Left ventricle myocardium superior (tissue), 1 donor: ENCODE measurements at places on chromosomes 13 and 19. TPM values are rescaled to one million over a fixed set of nuclear protein-coding genes. Genes with fewer than 3 reads are reported as not detected.

- no peak for DNase-seq
These were observed 15.5 kb upstream of the ZNF112 start for GRCh38 chr19:44371815-44372480.

GRCh38 chr13:111394211-111394922 is 73.9 kb downstream of the TEX29 start:
- DNase-seq: no peak

GRCh38 chr13:101157261-101157660 is 259.0 kb downstream of the NALCN start:
- DNase-seq: no peak

DNA sequence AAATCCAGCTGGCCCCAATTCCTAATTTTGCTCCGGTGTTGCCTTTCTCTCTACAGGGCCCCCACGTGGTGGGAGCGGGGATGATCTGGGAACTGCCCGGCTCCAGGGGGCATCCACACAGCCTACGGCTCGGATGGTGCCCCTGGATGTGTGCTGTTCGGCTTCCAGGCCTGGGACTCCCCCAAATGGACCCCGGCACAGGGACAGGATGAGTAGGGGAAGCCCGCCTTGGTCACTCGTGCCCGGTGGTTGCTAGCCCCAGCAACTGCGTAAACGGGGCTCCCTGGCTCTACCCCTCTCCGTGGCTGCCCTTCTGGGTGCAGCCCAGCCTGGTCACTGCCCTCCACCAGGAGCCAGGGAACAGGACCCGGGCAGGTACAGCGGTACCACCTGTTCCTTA is 111.5 kb downstream of the TEX26 start:
- no peak for DNase-seq

GRCh38 chr13:40402931-40403431 is 263.5 kb downstream of the FOXO1 start:
- DNase-seq: no peak

Gene DMKN
- 16.1 TPM for total RNA-seq

Gene TEX26
- not detected for total RNA-seq

Gene FXYD1
- total RNA-seq: 489 TPM

DNA sequence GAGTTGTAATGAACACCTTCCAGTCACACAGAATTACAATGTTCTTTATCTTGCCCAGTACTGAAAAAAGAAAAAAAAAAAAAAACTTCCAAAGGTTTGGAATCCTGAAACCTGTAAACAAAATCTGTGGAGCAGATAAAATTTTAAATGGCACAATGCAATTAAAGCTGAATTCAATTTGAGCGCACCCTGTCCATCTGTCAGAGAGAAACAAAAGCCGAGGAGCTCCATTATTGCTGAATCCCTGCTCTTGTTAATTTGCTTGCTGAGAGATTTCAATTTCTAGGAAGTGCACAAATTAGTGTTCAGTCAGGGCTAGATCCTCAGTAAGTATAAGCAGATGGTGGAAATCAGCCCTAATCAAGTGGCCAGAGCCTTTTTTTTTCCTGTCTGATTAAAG is 65.2 kb downstream of the DACH1 start:
- DNase-seq: no peak

DNA sequence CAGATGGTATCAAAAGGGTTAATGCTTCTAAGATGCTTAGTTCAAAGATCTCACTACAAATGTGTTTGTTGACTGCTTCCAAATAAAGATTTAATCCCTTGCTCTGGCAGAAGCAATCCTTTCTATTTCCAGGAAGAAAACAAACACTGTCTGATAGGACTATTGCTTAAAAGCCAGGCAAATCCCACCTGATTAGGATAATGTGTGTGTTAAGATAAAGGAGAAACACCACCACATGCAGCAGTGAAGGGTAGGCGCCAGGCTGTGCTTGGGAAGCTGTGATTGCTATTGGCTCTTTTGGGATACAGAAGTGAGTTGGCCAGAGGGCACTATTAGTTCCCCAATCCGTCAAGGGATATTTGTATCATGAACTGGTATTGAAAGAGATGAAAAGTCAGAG is 62.8 kb upstream of the LRCH1 start:
- DNase-seq: no peak

DNA sequence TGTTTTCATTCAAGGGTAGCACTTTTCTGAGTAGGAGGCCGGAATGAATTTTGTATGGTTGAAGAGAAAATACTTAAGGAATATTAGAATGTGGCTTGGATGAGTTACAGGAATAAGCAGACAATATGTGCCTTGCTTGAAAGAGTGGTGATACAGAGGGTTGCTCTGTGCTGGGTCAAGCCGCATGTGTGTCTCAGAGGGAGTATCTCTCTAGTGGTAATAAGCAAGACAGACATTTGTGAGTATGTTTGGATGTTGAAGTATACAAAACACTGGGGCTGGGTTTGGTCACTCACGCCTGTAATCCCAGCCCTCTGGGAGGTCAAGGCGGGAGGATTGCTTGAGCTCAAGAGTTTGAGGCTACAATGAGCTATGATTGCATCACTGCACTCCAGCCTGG is 103.9 kb downstream of the LMO7 start:
- no peak for DNase-seq

DNA sequence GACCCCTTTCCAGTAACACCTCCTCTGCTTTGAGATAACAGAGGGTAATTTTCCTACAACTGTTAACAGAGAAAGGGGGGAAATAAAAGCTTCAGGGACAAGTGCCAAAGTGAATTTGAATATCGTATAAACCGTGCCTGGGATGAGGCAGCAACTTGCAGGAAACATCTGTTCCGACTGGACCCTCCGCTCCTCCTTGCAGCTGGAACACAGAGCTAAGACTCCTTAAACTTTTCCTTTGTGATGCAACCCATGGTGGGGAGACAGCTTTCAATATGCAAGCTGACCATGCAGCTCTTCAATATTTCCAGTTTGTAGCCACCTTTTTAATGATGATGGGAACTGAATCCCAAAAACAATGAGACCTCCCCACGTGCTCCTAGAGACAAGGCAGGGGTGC is 432.6 kb downstream of the ZNF536 start:
- DNase-seq: no peak

Gene PSG3
- not detected for total RNA-seq

- peak; percentile 65 for DNase-seq
These were observed 2.7 kb downstream of the ADGRE5 start for GRCh38 chr19:14383661-14384555.

- no peak for DNase-seq
These were observed 1110.0 kb upstream of the PCDH20 start for GRCh38 chr13:62525652-62526051.

Gene OBI1
- total RNA-seq: 9.9 TPM

DNA sequence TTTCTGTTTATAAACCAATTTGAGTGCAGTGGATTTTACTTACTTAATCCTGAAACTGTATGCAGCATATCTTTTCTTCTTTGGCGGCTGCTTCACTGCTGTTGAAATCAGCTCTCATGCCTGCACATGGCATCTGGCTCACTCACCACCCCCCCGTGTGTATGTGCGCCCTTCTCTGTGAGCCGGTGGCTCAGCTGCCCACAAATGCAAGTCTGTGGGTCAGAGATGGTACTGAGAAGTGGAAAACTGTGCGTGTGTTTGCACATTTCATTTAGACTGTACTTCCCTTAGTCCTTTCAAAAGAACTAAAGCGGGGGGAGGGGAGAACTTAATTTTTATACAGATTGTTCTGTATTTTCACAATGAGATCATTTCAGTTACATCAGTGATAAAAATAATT is 307.6 kb downstream of the SHISA2 start:
- no peak for DNase-seq

- DNase-seq: no peak
These were observed 2.6 kb downstream of the KCNJ14 start for GRCh38 chr19:48458016-48458415.

DNA sequence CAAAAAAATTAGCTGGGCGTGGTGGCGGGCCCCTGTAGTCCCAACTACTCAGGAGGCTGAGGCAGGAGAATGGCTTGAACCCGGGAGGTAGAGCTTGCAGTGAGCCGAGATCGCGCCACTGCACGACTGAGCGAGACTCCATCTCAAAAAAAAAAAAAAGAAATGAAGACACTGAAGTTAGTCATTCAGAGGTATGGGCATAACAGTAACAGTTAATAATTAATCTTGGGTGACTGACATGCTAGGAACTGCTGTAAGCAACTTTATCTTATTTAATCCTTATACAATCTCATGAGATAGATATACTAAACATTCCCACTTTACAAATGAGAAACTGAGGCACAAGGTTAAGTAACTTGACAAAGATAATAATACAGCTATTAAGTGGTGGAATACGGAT is 4.9 kb downstream of the SKA3 start:
- DNase-seq: no peak

DNA sequence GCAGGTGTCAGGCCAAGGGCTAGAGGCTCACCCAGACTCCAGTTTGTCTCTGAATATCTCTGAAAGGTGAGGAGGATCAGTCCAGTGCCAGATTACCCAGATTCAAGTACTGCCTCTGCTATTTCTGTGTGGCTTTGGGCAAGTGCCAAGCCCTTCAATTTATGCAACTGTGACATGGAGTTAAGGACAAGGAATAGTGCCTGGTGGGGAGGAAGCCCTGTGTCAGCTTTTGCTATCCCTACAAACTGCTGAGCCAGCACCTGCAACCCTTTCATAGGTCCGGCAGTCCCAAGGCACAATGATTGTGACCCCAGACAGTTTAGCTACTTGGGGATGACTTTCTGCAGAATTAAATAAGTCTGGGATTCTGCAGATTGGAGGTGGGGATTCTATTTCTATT is 123.0 kb downstream of the KL start:
- peak; percentile 72 for DNase-seq

- no peak for DNase-seq
These were observed 1.4 kb upstream of the LRG1 start for GRCh38 chr19:4541114-4541805.
